Natural killer cell treated with Interleukin-12 subunit alpha and Interleukin-12 subunit beta and Interleukin-15 and Interleukin-18, amount 100 ng/mL, for 72 hours (primary cell): ENCODE measurements at places on chromosomes 4 and X.

DNA sequence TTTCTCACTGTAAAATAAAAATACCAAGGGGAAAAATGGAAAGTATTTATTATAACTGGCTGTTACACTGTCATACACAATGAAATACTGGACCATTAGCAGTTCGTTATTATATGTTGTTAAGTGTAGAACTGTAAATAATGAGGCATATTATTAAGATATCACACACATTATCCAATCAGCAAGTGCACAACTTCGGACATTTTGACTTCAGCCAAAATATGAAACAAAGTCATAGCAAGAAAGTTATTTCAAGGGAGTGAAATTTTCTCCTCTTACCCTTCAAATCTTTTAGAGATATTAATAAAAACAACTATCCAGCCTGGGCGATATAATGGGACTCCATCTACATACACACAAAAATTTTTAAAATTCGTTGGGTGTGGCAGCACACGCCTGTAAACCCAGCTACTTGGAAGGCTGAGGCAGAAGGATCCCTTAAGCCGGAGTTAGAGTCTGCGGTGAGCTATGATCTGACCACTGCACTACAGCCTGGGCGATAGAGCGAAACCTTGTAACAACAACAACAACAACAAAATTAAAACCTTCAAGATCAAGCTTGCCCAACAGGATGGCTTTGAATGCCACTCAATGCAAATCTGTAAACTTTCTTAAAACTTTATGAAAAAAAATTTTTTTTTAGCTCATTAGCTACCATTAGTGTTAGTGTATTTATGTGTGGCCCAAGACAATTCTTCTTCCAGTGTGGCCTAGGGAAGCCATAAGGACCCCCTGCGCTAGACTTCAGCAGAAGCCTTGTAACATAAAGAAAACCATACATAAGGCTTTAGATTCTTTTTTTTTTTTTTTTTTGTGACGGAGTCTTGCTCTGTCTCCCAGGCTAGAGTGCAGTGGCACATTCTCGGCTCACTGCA lies 1.3 kb upstream of the CISD2 start:
- DNase-seq, result no peak

GRCh38 chrX:109773374-109773773 lies 40.3 kb upstream of the ACSL4 start:
- no peak for DNase-seq

DNA sequence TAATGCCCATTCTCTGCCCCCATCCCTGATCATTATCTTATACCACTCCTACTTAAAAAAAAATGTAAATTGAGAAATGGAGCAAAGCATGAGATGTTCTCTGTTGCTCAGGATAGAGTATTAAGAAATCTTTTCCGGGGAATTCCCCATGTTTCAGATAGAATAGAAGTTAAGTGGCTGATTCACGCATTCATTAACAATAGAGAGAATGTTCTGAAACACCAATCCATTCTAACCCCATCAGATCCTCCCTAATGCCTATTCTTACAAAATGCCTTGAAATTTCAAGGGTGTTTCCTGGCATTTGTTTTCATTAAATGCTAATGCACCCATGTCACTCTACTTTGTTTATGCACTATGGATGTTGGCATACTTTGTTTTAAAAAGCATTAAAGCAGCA lies 101.1 kb downstream of the AREG start:
- DNase-seq, result no peak

GRCh38 chr4:37477126-37477525 lies 209.1 kb downstream of the RELL1 start:
- no peak for DNase-seq

- no peak for DNase-seq
Measured at GRCh38 chr4:7498446-7499200, 63.9 kb upstream of the PSAPL1 start.

GRCh38 chrX:14038375-14039085 lies 8.8 kb upstream of the GEMIN8 start:
- no peak for DNase-seq

DNA sequence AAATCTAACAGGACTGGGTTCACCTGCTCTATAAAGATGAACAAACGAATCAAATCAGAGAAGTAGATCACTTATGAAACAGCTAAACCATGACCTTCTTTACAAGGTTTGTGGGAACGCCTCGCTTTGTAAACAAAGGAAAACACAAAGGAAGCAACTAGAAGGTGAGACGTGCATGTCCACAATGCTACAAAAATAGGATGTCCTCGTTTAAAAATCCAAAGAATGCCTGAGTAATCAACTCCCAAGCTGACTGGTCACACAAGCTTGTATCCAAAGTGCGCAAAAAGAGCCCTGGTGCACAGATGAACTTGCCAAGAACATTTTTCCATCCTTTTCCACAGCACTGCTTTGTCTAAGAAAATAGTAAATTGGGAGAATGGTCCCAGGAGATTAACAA lies 6.3 kb upstream of the SH3KBP1 start:
- DNase-seq, result no peak

DNA sequence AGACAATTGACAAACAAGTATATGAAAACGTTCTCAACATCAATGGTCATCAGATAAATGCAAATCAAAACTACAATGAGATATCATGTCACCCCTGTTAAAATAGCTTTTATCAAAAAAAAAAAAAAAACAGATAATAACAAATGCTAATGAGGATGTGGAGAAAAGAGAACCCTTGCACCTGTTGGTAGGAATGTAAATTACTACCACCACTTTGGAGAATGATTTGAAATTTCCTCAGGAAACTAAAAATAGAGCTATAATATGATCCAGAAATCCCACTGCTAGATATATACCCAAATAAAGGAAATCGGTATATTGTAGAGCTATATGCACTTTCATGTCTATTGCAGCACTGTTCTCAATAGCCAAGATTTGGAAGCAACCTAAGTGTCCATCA lies 470.6 kb upstream of the FSTL5 start:
- no peak for DNase-seq

GRCh38 chr4:188714907-188715306 lies 575.7 kb downstream of the TRIML1 start:
- no peak for DNase-seq

- DNase-seq, result no peak
Measured at GRCh38 chrX:97332963-97333362, 449.3 kb downstream of the RPA4 start.

GRCh38 chr4:19575924-19576323 lies 675.8 kb upstream of the SLIT2 start:
- DNase-seq, result no peak

DNA sequence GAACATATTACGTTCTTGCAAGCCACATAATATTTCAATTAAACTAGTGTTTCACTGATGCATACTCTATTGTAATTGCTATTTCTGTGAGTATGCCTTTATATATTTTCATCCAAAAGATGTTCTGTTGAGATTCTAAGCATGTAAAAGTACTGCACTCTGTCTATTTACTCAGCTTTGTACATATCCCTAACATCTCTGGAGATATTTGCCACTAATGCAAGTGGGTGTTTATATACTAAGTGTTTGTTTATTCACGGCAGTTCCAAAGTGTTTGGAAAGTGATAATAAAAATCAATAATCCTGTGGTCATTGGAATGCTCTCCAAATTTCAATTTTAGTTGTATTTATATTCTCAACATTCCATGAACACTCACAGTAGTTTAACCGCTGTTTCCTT lies 1989.0 kb downstream of the C4orf33 start:
- DNase-seq, result no peak

GRCh38 chr4:78811034-78811433 lies 34.9 kb downstream of the BMP2K start:
- DNase-seq, result no peak

DNA sequence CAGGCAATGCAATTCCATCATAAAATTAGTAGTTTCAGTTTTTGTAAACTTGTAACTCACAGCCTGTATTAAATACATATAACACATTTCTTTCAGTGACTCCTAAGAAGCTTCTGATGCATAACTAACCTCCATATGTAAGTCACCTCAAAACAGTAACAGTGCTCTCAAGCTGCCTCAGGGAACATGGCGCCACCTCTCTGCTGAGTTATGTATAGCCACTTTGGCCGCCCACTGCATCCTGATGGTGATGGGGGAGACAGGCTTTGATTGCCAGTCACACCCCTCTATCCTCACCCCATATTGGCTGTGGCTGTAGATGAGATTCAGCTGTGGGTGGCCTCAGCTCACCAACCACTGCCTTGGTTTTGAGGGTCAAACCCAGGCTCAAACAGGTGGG lies 54.3 kb downstream of the LRBA start:
- no peak for DNase-seq

DNA sequence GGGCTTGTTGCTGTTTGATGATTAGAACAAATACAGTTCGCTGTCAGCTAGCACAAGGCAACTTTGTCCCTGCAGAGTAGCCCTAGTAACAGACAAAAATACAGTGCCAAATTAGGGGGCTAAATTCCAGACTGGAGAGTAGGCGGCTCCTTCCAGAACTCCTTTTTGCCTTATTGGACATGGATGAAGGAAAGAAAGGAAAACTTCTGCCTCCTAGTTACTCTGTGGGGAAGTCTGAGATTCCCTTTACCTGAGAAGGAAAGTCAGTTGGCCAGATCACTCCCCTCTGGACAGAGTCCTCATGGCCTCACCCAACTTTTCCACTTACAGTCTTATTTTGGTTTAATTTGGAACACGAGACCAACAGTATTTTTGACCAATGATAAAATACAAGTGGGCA lies 140.5 kb upstream of the ADAMTS3 start:
- no peak for DNase-seq

- DNase-seq, result no peak
Measured at GRCh38 chr4:37988670-37989069, 28.5 kb downstream of the PTTG2 start.

GRCh38 chr4:139651282-139652194 lies 14.1 kb upstream of the MGST2 start:
- DNase-seq, result peak; percentile 69

GRCh38 chr4:166165829-166166420 lies 292.9 kb downstream of the TLL1 start:
- no peak for DNase-seq

DNA sequence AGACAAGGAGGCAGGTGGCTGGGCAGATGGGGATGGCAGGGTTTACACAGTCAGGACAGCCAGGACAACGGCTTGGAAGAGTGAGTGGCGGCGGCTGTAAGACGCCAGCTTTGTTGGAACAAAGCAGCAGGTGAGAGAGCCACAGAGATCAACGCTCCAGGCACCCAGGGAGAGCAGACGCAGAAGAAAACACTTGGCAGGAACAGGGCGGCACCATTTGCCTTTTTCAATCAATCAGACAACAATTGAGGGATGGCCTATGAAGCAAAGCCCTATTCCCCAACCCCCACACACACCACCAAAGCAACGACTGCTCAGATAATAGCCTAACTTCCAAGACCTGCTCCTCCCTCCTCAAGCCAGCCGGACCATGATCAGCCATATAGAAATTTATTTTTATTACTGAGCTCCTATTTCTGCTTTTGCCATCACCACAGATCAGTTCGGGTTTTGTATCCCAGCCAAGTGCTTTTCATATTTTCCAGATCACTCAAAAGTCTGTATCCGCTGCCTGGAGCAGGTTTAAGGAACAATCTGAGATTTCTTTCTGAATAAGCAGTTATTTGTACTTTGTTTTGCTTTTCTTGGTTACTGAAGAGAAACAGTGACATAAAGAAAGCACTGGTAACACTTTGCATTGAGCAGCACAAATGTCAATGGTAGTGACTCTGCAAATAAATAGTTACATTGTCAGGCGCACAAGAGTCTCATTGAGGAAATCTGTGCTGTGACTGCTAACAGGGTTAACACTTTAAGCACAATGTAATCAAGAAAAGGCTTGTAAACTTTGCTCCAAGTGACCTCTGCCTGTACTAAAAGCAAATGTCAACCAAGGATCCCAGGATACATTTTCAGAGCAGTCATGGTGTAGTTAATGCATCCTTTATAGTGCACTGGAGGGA lies 81.8 kb upstream of the RBPJ start:
- DNase-seq, result no peak

DNA sequence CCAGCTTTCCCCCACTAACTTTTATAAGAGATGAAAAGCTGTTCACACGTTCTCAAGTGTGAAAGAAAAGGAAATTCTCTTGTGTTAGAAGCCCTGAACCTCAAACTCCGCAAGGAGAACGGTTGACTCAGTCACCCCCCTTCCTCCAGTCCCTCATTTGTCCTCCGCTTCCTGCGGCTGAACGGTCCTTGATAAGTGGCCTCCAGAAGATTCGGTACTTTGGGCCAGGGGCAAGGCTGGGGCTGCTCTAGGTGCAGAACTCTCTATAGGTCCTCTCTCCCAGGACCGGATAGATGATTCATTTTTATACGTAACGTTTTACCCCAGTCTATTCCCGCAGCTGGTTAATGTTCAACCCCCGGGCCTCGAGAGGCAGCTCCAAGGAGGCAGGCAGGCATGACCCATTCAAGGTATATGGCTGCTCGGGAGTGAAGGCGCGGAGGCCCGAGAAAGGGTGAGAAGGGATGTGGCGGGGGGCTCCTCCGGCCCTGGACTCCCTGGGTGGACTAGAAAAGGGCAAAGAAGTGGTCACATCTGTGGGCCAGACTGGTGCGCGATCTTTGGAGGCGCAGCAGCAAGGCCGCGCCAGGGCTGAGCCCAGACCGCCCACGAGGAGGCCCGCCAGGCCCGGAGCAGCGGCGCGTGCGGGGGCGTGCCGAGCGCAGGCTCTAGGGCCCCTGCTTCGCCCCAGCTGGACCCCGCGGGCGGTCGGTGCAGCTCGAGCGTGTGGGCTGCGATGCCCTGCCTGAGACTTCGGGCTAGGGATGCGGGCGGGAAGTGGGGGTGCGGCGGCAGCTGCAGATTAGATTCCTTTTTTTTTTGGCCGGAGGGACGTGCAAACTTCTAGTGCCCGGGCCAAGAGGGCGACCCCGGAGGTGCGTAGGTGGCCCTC lies 11.7 kb downstream of the PITX2 start:
- no peak for DNase-seq

GRCh38 chr4:57243076-57243475 lies 132.9 kb upstream of the IGFBP7 start:
- no peak for DNase-seq

GRCh38 chr4:37338972-37339371 lies 94.4 kb downstream of the NWD2 start:
- no peak for DNase-seq

DNA sequence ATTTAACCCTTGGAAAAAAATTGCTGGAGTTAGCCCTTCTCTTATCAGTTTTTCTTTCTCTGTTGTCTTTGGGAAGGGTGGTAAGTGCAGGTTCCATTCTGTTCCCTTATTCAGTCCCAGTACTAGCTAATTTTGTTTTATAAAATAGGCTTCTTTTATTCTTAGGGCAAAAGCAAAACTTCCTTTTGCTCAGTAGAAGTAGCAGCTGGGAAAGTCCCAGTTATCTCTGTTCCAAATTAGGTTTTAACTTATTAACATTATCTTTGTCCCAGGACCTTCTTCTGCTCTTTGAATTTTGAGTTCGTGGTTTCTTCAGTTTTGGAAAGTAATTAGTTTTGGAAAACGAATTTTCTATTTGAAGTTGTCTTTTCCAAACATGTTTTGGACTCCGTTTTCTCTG lies 61.1 kb downstream of the BANK1 start:
- no peak for DNase-seq

DNA sequence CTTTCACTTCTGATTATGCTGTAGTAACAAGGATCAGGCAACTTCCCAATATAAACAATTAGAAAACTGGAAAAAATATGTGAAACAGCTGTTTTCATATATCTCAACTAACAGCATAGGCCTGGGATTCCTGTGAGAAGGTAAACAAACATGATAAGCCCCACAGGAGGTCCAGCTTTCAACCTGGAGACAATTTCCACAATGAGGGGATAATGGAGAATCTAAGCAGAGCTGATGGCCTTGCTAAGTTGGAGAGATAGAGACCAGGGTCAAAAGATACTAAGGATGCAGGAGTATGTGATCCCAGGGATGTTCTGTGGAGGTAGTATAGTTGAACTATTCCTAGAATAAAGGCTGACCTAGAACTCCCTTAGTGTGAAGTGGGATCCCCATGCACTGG lies 452.3 kb upstream of the ACTRT1 start:
- DNase-seq, result no peak
